CD4-positive, CD25-positive, alpha-beta regulatory T cell (primary cell): ENCODE measurements at places on chromosomes 2 and 18.

GRCh38 chr2:183536290-183536689 lies 412.0 kb downstream of the NUP35 start:
- DNase-seq = no peak

GRCh38 chr2:853203-853870 lies 97.3 kb upstream of the SNTG2 start:
- no peak for DNase-seq

GRCh38 chr18:58321986-58322385 lies 278.0 kb downstream of the NEDD4L start:
- DNase-seq = peak; percentile 76

- no peak for DNase-seq
These were observed 24.7 kb downstream of the STEAP3 start for GRCh38 chr2:119248311-119248710.

- no peak for DNase-seq
These were observed 44.0 kb downstream of the ARHGEF33 start for GRCh38 chr2:38933653-38934052.

GRCh38 chr2:108858894-108859293 lies 72.3 kb downstream of the CCDC138 start:
- DNase-seq = no peak

- DNase-seq = peak; percentile 36
These were observed 51.7 kb upstream of the SMIM21 start for GRCh38 chr18:75478996-75479880.

GRCh38 chr2:37326285-37326684 lies 1.7 kb upstream of the PRKD3 start:
- no peak for DNase-seq

- DNase-seq = no peak
These were observed 54.1 kb downstream of the DYSF start for GRCh38 chr2:71507476-71507875.

- DNase-seq = no peak
These were observed 26.7 kb upstream of the CD226 start for GRCh38 chr18:69974365-69974764.

DNA sequence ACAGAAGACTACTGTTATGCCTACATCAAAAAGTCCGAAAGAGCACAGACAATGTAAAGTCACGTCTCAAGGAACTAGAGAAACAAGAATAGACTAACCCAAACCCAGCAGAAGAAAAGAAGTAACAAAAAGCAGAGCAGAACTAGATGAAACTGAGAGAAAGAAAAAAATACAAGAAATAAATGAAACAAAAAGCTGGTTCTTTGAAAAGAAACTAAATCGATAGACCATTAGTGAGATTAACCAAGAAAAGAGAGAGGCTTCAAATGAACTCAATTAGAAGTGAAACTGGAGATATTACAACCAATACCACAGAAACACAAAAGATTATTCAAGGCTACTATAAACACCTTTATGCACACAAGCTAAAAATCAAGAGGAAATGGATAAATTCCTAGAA lies 271.8 kb downstream of the MBD2 start:
- DNase-seq = no peak

- DNase-seq = no peak
These were observed 314.8 kb downstream of the MYCN start for GRCh38 chr2:16255120-16255519.

GRCh38 chr18:10252494-10252893 lies 201.9 kb upstream of the APCDD1 start:
- DNase-seq = no peak

- DNase-seq = peak; percentile 14
These were observed 24.7 kb upstream of the TOGARAM2 start for GRCh38 chr2:28956415-28956826.

DNA sequence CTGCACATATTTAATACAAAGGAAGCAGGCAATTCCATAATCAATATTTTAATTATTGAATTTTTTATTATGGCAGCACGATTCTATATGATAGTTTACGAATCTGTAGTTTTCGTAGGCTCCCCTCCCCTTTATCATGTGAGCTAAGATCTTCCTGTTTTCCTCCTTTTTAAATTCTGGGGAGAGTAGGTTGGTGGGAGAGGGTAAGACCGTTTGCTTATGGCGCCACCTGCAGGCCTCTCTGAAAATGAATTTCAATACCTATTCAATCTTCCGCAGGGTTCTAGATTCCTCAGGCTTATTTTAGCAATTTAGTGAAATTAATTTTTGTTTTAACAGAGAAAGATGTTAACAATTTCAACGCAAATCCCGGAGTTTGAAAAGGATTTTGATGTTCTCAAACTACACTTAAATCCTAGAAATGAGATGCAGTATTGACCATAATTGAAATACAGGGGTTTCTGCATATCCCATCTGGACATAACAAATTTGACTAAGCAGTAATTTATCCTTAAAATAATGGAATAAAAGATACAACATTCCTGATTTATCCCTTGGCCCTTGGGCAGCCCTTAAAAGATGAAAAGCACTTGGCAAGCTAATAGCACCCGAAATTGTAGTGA lies 12.8 kb upstream of the GBX2 start:
- peak; percentile 38 for DNase-seq

GRCh38 chr18:64110692-64111480 lies 38.0 kb downstream of the LINC00305 start:
- DNase-seq = no peak

DNA sequence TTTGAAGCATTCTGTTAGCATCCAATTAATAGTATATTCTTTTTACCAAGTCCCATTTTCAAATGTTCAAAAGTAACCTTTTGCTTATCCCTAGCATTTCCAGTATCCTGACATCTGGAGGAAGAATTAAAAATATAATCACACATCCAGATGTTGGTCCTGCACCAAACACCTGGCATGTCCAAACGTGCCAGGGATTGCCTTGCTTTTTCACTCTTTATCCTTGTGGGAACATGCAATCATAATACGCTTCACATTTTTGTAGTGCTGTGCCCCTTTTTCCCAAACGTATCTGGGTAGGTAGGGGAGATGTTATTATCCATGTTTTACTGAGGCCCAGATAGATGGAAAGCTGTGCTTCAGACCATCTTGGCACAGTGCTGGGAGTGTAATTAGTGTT lies 133.0 kb downstream of the TPGS2 start:
- DNase-seq = no peak

DNA sequence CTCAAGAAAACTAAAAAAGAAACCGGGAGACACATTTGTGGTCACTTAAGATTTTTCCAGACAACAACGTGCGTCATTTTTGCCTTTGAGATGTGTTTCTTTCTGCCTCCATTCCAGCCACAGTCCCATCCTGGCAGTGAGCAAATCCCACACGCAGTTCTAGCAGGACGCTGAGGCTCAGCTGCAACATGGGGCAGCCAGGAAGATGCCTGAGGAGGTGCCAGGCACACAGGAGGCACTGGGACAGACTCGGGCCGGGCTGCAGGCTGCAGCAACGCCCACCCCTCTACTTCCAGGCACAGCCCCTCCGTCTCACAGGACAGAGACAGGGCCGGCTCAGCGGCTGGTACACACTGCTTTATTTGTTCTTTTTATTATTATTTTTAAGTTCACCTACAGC lies 13.1 kb downstream of the KLF11 start:
- DNase-seq = no peak

GRCh38 chr2:232537079-232537478 lies 2.4 kb upstream of the CHRNG start:
- peak; percentile 20 for DNase-seq

- no peak for DNase-seq
These were observed 83.4 kb upstream of the CYP20A1 start for GRCh38 chr2:203155406-203155805.

DNA sequence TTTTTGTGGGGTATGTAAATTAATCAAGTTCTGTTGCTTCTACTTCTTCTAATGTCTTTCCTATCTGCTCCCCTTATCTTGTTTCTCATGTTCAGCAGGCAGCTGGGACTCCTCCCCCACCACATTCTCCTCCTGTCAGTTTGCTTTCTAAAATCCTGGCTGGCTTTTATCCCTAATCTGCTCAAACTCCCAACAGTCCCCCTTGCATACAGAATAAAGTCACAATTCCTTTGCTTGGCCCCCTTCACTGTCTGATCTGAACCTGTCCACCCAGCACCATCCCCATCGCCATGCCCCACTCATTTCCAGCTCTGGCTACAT lies 2.2 kb downstream of the CFAP221 start:
- no peak for DNase-seq

DNA sequence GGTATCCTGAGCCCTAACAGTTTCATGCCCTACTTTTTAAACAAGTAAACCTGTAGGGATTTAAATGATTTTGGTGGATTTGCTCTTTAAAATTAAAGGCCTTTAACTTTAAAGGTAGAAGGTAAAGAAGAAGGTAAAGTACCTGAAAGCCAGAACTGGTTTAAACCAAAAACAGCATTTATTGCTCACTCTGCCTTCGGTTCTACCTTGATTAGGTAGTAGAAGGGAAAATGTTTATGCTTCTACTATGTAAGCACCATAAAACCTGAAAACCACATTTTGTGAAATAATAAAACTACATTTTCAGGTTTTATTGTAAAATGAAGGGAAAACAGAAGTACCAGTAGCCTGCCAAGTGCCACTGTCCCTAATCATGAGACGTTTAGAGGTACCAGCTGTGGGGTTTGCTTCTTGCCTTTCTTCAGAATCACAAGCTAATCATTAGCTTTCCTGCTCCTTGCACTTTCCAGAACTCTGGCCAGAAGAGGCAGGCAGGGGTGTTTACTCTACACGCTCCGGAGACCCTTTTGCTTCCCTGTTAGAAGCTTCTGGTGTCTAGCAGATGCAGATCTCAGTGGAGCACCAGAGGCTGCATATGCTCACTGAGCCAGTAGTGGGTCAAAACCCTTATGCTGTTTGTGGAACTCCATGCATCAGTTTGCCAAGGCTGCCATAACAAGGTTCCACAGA lies 33.3 kb downstream of the RPIA start:
- no peak for DNase-seq

GRCh38 chr2:18455236-18455862 lies 105.1 kb downstream of the RDH14 start:
- no peak for DNase-seq

GRCh38 chr2:212733273-212733672 lies 194.7 kb upstream of the ERBB4 start:
- DNase-seq = no peak

DNA sequence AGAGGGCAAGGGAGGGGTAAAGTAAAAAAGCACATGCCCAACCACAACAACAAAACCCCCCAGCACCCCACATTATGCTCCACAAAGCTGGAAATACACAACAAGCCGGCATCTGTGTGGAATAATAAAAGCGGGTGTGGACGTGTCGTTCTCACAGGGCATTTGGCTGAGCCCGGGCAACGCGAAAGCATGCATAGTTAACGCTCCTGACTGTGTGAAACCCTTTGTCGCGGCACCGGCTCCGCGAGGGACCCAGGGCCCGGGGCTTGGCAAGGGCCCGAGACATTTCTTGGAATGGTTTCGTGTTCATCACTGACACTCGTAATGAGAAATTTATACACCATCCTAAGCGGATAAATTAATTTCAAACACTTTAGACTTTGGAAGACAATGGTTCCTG lies 165.6 kb downstream of the INHBB start:
- no peak for DNase-seq

GRCh38 chr2:216108310-216108966 lies 710 bp upstream of the XRCC5 start:
- no peak for DNase-seq

GRCh38 chr2:23916727-23917405 lies 10.1 kb downstream of the ATAD2B start:
- peak; percentile 45 for DNase-seq

GRCh38 chr2:40511661-40512213 lies 59.8 kb upstream of the SLC8A1 start:
- no peak for DNase-seq

DNA sequence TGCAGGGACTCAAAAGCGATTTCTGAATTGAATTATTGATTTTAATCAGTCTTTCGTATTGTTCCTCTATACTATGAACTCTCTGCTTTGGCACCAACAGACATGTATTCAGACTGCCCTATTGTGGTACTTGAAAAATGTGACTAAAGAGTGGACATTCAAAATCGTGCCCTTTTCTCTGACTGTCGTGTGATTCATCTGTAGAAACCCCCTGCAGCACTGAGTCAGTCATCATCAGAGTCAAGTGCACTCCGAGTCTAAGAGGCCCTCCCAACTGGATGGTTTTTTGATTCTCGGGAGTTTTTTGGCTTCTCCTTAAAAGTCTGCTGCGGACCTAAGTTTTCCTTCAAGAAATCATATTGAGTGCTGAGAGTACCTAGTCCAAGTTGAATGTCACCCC lies 96.4 kb upstream of the FOSL2 start:
- no peak for DNase-seq

GRCh38 chr18:78548261-78549058 lies 431.2 kb upstream of the SALL3 start:
- no peak for DNase-seq

DNA sequence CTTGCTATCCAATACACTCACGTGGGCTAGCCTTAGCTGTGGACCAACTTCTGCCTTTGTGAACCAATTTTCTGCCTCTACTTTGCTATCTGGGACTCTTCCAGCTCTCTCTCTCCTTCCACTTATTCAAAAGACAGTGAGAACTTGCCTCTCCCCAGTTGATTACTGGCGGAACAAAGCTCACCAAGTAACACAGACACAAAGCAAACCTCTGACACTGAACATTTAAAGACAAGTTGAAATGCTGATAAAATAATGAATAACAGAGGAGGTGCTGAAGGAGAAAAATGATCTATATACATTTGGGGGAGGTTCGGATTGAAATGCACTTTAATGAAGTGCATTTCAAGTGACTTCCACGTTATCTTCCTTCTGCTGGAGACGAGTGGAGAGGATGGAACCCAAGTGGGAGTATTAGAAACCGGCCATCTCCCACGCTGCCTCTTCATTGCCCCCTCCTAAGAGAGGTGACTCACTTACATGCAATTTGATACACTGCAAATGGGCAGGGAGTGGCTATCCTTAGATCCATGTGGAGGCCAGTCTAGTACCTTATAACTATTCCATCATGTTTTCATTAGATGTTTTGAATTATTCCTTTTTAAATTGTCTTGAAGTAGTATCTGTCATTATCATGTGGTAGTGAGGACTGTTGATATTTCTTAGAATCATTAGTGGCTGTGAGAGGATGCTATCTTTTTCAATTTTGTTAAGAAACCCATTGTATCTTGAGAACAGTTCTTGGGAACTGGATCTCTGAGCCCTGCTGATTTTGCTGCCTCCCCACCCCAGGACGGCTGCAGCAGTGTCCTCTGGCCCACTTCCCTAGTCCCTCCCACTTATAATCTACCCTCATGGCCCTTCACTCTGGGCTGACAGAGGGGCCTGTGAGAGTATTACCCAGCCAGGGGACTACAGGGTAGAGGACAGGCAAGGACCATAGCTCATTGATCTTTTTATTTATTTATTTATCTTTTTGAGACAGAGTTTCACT lies 6.0 kb upstream of the GLI2 start:
- DNase-seq = no peak

- DNase-seq = no peak
These were observed 683 bp upstream of the TBC1D8 start for GRCh38 chr2:101151859-101152271.

- DNase-seq = no peak
These were observed 2.1 kb downstream of the TMEM247 start for GRCh38 chr2:46481198-46482193.

DNA sequence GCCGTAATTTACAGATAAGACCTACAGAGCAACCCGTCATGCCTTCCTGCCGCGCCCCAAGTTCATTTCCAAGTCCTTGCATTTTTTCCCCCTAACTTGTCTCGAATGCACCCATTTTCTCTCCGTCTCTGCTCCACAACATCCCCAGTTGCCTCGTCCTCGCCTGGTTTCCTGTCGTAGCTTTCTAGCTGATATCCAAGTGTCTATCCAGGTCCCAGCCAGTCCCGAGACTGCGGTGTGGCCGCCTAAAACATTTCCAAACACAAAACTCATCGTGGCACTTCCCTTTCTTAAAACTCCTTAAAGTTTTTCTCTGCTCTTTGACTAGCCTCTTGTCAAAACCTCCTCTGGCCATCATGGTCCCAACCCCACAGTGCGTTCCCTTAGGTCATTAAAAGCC lies 1.2 kb upstream of the BARD1 start:
- DNase-seq = no peak
